Activated T-helper 1 cell treated with anti-CD3 and anti-CD28 coated beads, Interleukin-2, amount 50 U/mL, for 16 hours (primary cell): ENCODE measurements at places on chromosomes 12 and 14.

- no peak for DNase-seq
These were observed 1241.2 kb upstream of the FLRT2 start for GRCh38 chr14:84288781-84289180.

- no peak for DNase-seq
These were observed at the start of gene NINJ2 for GRCh38 chr12:663293-663871. Gene NINJ2, minus strand, starts transcription at chr12:663445. Its CDS starts 85 bp downstream, at chr12:663360.

- DNase-seq, result no peak
These were observed 18.2 kb upstream of the CACNA2D4 start for GRCh38 chr12:1936406-1937320.

- DNase-seq, result no peak
These were observed 183.9 kb upstream of the SOX5 start for GRCh38 chr12:24133384-24133783.

GRCh38 chr14:34234258-34234657, 227.8 kb downstream of the SPTSSA start:
- DNase-seq, result no peak

DNA sequence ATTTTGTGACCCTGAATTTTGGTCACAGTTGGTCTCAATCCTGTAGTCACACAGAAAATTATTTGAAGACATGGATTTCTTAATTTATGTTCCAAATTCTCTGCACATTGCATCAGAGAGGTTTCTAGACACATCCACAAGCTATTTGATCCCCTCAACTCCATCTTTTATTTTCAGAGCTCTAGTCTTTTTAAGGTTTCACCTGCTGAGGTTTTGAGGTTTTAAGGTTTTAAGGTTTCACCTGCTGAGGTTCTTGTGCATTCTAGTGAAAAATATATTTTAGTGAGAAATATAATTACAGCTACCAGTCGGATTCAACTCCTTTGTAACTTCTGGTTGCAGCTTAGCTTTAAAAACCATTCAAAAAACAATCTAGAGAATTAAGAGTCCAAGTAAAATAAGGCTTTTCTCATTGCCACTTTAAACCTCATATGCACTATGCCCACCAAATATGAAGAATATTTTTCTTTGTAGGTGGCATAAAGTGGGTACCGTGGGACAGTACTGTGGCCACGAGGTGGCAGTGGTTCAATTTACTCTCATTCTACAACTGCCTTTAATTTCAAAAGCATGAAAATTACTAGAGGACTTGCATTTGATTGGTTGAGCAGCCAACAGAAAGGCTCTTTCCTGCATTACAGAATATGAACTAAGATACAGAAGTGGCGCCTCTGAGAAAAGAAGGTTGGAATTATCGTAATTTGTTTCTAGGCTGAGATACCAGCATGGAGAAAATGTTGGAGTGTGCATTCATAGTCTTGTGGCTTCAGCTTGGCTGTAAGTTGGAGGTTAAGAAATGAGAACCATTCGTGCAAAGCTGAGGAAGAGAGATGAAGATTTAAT, 366.5 kb upstream of the OR4E1 start:
- DNase-seq, result no peak

- no peak for DNase-seq
These were observed 91.7 kb downstream of the STXBP6 start for GRCh38 chr14:24958271-24958670.

GRCh38 chr12:59182658-59183455, 262.6 kb upstream of the LRIG3 start:
- DNase-seq, result no peak

DNA sequence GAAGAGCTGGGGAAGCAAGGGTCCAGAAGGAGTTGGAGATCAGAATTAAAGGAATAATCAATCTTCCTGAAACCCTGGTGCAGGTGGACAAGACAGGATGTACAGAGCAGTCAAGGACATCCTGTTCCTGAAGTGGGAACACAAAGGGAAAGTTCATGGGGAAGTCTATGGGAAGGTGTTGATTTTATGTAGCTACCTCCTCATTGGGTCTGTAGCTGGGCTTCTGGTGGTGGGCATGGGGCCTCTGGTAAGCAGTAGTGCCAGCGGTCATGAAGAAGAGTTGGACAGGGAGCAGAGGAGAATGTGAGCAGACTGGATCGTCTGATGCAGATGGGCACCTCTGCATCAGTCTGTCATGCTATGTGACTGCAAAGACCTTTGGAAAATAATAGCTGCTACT, 75.7 kb upstream of the PPM1H start:
- DNase-seq, result no peak

DNA sequence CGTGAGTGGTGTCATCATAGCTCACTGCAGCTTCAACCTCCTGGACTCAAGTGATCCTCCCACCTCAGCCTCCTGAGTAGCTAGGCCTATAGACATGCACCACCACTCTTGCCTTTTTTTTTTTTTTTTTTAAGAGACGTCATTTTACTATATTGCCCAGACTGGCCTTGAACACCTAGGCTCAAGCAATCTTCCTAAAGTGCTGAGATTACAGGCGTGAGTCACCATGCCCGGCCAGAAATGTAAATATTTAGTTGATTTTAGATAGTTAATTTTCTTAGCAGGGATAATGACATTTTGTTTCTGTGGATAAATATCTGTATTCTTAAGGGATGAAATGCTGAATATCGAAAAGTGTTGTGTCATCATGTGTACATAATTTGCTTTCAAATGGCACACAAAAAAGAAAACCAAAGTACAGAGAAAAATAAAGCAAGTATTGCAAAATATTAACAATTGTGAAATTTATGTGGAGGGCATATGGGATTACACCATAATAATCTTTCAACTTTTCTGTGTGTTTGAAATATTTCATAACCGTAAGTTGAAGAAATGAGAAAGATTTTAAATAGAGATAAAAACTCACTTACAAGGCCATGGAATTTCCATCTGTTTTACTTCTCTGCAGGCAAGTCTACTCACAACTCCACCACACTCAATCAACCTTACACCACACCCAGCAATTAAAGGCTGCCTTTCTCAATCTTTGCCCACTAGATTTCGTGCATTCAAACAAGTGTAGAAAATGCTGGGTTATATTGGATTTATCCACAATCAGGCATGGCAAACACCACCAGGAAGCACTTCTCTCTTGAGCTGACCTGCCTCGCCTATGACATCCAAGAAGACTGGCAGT, 93.7 kb downstream of the SPTSSA start:
- no peak for DNase-seq

DNA sequence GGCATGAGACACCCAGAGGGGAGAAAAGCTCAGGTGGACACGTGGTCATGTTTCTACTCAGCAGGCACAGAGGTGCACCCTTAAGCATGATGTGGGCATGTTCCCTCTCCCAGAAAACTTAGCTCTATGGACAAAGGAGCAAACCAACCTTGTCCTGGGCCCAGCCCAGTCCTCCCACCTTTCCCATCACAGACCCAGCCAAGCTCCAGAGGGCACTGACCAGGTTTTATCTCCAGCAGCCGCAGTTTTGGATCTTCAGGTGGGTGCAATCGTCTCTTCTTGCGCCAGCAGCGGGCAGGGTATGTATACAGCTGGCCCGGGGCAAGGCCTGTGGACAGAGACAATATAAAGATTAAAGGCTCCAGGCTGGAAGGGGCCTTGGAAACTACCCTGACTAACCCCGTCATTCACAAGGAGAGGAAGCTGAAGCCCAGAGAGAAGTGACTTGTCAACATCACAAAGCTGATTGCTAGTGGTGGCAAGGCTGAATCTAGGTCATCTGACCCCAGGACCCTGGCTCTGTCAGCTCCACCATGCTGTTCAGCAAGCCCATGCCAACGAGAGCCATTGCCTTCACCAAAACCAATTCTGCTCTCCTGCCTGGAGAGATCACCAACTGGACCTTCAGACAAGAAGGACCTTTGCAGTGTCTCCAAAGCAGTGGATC, 140.7 kb downstream of the DPF3 start:
- DNase-seq, result no peak

GRCh38 chr12:132070298-132070697, 73.8 kb downstream of the DDX51 start:
- no peak for DNase-seq

GRCh38 chr12:26028953-26029735, 70.7 kb downstream of the RASSF8 start:
- no peak for DNase-seq

DNA sequence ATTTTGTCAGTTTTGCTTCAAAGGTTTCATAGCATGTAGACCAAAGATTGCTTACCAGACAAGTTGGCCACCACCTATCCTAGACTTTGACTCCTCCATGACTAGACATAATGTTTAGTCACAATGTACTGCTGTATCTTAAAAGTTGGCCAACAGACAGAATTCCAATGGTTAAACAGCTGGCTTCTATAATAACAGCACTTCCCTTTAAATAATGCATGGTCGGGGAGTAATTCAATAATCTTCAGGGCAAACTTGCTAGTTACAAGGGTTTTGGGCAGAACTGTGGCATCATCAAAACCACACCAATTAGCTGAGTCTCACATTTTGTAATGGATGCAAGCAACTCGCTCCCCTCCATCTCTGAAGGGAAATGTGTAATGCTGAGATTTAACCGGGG, 56.9 kb downstream of the IGF1 start:
- no peak for DNase-seq

GRCh38 chr12:22275843-22276242, 58.7 kb downstream of the ST8SIA1 start:
- no peak for DNase-seq
